ENCODE measurements at places on chromosomes 1 and 21. TPM values are rescaled to one million over a fixed set of nuclear protein-coding genes. Genes with fewer than 3 reads are reported as not detected.

DNA sequence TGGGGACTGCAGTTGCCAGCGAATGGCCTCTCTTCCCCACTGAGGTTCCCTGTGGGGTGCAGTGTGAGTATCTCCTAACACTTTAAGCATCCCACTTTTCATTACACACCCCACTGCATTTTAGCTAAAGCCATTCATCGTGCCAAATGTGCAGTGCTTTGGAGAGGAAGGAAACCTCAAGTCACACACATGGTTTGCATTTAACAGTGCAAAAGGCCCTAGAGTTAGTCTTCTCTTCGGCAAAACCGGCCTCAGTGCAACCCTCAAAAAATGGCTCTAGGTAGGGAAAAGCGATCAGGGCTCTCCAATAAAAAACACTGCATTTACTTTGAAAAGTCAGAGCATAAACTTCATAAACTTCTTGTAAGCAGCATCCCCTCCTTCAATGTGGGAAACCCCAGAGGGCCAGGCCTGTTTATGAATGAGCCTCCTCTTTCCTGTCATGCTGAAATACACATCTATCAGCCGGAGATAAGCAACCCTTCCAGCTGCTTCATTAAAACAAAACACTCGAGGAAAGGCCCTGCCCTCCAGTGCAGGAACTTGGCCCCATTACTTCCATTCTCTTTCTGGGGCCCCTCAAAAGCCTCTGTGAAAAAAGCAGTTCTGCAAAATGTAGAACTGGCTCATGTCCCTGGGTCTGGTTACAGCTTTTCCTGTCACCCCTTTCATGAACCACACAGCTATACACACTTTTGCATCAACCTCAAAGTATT is 184.0 kb downstream of the CDC7 start:
- no peak for DNase-seq

- DNase-seq: no peak
Measured at GRCh38 chr1:204616641-204617040, 68.9 kb downstream of the LRRN2 start.

DNA sequence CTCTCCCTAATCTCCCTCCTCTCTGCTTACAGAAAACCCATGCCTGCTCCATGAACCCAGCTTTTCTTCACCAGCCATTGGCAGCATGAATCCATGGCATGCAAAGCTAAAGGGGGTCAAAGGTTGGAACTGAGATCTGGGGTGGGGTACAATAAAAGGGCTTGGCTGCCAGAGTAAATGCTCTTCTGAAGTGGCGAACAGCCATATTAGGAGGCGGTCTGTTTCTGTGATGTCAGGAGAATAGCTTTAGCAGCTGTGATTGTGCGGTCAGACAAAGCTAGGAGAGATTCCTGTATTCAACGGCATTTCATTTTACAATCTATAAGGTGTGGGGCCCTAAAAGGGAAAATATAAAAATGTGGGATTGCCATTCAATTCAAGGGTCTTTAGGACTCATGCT is 71.7 kb upstream of the TMPRSS2 start:
- DNase-seq: no peak

- no peak for DNase-seq
Measured at GRCh38 chr1:26711777-26712176, 16.0 kb downstream of the ARID1A start.

GRCh38 chr1:106534612-106535011 is 521.9 kb upstream of the PRMT6 start:
- DNase-seq: no peak

- no peak for DNase-seq
Measured at GRCh38 chr1:185200889-185201288, 43.9 kb downstream of the SWT1 start.

DNA sequence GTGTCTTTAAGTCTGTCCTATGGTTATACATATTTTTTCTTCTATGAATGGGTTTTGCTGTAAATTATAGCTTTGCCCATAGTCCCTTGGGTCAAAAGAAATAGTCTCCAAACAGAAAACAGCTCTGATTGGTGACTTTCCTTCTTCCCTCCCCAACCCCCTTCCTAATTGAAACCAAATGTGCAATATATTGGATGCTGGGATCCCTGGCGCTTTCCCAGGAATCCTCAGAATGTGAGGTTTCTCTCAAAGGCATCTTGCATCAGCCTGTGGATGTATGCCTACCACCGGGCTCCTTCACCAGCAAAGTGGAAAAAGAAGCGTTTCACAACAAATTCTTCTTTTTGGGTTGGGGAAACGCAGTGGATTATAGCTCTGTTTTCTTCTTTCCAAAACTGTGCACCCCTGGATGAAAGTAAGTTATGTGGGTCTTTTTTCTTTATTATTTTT is at the start of gene DDR2:
TSS of gene DDR2 (plus strand) at position 248 of the 450 bp plus-strand sequence. CDS start 86,600 bp downstream, outside the sequence.
- DNase-seq: peak; percentile 52

- no peak for DNase-seq
Measured at GRCh38 chr1:241531195-241532161, 700 bp upstream of the KMO start.

GRCh38 chr1:36248250-36248894 is 24.1 kb downstream of the THRAP3 start:
- DNase-seq: peak; percentile 58

GRCh38 chr1:168535536-168535935 is 8.3 kb downstream of the XCL2 start:
- no peak for DNase-seq

- no peak for DNase-seq
Measured at GRCh38 chr1:109299558-109300343, 7.1 kb downstream of the MYBPHL start.

- peak; percentile 77 for DNase-seq
Measured at GRCh38 chr1:31739346-31739745, 24.8 kb downstream of the ADGRB2 start.

DNA sequence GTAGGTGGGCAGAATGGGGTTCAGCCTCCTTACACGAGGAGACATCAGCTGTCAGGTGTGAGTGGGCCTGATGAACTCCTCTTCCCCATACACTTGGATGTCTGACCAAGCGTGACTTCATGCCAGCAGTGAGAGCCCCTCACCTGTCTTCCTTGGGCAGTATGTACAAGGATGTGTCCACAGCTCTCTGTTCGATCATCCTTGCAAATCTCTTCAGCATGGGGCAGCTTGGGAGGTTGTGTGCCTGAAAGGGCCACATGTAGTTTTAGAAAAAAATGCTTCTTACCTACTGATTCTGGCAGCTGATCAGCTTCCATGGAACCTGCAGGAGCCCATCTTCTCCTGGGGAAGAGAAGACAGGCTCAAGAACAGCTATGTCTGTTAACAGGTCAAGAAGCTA is 18.0 kb downstream of the ACP6 start:
- DNase-seq: no peak

- no peak for DNase-seq
Measured at GRCh38 chr1:209594440-209594839, 10.9 kb downstream of the CAMK1G start.

The LTN1 gene
- total RNA-seq: 30.9 TPM

The ACTL8 gene
- 0.35 TPM for total RNA-seq

The ZSCAN20 gene
- total RNA-seq: 4.3 TPM

The AGT gene
- 1.0 TPM for total RNA-seq

The SASS6 gene
- total RNA-seq: 2.3 TPM

The CD5L gene
- not detected for total RNA-seq

The PTPN22 gene
- 4.3 TPM for total RNA-seq

The IFNGR2 gene
- 155 TPM for total RNA-seq

Measured in mucosa of descending colon (tissue), 3 donors.